ENCODE measurements at places on chromosomes 11 and 22.

DNA sequence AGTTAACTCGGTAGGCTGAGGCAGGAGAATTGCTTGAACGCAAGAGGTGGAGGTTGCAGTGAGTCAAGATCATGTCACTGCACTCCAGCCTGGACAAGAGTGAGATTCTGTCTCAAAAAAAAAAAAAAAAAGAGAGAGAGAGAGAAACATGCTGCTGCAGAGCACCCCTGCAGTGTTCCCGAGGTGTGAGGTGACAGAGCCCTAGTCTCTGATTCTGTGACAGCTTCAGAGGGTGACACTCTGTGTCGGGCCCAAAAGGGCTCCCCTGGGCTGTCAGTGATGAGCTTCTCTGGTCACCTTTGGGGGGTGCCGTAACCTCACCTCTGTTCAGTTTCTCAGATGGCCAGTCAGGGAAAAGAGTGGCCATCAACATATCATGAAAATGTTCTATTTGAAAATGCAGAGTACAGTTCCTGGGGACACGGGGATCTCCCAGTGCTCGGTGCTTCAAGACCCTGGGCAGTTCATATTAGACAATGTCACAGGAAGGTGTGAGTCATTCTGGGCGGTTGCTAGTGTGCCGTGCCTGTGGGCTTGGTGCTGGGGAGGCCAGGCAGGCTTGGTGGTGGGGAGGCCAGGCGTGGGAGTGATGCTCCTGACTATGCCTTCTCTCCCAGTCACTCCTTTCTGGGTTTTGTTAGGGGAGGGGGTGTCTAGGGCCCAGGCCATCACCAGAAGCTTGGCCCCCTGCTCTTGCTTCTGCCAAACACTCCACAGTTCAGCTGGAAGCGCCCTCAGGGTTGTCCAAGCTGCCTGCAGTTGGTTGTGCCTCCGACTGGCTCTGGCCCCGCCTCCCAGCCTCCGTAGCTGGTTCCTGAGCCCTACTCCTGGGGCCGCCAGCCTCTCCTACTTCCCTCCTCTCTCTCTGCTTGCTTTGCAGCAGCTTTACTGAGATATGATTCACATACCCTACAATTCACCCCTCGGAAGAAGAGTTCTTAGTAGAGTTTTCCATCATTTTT lies 52.5 kb upstream of the CLDN5 start:
- peak; percentile 87 for DNase-seq

GRCh38 chr11:113614097-113614496 lies 92.0 kb downstream of the TMPRSS5 start:
- no peak for DNase-seq

- DNase-seq: no peak
Observed at GRCh38 chr11:11332141-11332710, 20.8 kb downstream of the CSNK2A3 start.

DNA sequence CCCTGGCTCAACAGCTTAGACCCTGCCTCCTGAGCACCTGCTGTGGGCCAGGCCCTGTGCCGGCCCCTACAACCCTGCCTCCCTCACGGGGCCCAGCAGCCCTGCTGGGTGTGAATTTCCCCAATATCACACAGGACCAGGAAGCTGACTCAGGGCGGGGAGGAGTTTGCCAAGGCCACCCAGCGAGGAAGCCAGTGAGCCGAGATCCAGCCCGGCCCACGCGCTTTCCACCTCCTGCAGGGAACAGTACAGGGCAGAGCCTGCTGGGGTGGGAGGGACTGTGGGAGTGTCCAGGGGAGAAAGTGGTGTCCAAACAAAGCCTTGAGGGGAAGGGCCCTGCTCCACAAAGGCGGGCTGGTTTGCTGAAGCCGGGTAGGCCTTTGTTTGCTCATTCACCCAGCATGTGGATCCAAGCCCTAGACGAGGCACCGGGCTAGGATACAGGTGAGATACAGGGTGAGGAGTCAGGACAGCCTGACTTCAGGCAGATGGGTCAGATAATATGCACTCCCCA lies 26.8 kb downstream of the RPL3 start:
- no peak for DNase-seq

DNA sequence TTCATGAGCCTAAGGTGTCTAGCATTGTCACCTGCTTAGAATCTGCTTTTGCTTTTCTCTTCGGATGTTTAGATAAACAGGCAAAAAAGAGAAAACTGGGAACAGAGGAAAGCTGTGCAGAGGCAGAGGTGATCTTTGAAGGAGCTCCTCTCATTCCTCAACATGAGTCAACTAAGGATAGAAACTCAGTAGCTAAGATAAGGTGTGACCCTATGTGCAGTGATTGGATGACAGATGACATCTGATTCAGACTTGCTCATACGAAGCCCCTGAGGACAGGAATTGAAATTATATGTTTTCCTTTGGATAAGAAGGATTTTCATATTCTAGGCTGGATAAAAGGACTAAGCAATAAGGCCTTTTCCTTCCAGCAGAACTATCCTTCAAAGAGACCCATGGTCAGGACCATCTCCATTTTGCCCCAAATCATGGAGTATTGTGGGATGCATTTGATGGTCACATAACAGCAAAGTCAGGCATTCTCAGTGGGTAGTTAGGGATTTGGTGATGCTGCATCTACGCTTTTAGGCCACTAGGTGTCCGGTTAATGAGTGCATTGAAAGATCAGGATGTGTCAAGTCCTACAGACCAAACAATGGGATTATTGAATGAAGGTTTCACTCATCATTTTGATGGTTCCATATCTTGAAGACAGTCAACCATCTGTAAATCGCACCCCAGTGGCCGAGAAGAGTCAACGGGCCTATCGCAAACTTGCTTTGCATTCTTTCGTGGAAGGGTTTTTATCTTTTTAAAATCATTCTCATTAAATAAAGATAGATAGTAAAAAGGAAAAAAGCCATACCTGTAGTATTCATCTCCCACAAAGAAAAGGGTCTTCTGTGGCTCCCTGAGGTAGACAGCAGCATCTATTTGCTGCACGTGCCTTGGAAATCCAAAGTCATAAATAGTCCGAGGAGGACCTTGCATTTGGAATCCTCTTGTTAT lies 32.2 kb downstream of the MMP20 start:
- no peak for DNase-seq

- no peak for DNase-seq
Observed at GRCh38 chr11:69643646-69644045, 2.7 kb downstream of the CCND1 start.

DNA sequence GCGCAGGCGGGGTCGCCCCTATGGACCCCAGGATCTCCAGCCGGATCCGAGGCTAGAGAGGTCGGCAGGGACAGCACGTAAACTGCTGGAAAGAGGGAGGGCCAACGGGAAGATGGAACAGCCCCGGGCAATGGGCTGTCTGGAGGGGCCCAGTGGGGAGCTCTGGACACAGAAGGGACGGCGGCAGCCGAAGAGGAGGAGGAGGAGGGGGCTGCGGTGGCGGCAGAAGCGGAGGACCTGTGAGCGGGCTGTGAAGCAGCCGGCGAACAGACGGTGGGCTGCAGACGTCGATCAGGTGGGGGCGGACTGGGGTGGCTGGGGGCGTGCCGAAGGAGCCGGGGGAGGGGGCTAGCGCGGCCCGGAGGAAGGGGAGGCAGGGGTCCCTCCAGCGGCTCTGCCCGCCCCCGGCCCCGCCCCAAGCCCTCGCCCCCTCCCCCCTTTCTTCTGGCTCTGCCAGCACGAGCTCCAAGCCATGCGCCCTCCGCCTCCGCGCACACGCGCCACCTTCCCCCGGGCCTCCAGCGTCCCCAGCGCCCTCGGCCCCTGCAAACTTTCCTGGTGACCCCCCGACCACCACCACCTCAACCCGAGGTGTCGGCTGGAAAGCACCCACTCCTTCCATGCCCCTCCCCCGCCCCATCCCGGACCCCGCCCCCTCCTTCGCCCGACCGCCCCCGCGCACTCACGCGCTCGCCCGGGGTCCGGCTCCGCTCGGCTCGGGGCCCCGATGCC lies 432 bp downstream of the TNKS1BP1 start:
- peak; percentile 67 for DNase-seq

GRCh38 chr11:114244726-114245394 lies 51.3 kb upstream of the NNMT start:
- DNase-seq: no peak

- no peak for DNase-seq
Observed at GRCh38 chr11:77073328-77074001, 6.7 kb downstream of the CAPN5 start.

GRCh38 chr22:30212996-30213441 lies 33.5 kb downstream of the LIF start:
- no peak for DNase-seq

- DNase-seq: no peak
Observed at GRCh38 chr22:37420686-37421467, 6.4 kb downstream of the ELFN2 start.

Data from activated CD4-positive, alpha-beta T cell treated with anti-CD3 and anti-CD28 coated beads, Interleukin-2, amount 10 ng/mL, durations not matched to agents 24 days and 14 days (primary cell).